Left lobe of liver (tissue), 2 donors: ENCODE measurements at places on chromosomes 7 and 10.

DNA sequence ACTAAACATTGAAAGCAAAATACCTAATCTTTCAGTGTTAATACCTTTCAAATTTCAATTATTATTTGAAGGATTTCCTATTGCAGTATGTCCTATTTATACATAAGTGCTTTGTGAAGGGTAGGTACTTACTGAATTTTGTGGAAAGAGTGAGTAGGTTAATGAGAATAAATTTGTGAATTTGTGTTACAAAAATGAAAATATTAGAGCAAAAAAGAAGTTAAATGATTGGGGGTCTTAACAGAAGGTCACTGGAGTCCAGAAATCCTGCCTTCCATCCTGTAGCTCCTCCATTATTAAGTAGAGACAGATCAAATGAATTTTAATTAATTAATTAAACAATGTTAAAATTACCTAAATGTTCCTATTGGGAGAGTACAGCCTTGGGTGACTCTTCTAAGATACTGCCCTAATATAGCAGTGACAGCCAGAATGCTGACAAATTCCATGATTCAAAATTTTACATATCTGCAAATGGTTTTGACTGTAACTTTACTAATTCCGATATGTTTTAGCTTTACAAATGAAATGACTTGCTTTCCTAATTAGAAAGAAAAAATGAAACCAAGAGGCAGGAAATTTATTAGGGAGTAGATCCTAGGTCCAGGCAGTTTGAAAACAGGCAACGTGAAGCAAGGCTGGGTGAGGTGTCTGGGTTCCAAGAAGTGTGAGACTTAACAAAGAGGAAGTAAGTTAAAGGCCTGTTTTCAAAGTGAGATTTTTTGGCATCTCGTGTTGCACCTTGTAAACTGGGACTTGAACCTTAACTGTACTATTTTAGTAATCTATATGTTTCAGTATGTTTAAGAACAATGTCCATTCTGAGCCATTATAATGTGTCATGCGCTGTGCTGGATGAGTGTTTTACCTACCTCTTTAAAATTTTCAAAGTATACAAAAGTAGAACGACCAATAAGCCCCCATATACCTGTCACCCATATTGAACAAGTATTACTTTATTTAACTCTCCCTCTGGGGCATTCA lies 1.5 kb downstream of the PIK3CG start:
- no peak for DNase-seq

DNA sequence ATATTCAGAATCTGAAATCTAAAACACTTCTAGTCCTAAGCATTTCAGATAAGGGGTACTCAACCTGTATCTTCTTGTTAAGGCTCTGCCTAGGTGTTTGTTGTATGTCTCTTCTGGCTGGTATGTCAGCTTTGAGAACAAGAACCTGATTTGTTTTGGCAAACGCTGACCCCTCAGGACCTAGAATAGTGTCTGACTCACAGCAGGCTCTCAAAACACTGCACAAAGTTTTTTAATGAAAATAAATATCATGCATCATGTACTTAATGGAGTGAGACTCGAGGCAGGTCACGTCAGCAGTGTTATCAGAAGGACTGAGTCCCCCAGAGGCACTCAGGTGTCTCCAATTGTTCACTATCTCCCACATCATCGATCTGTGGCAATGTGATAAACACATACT lies 99.1 kb downstream of the GLI3 start:
- no peak for DNase-seq

GRCh38 chr7:20249376-20249775 lies 32.2 kb upstream of the MACC1 start:
- no peak for DNase-seq

- no peak for DNase-seq
Observed at GRCh38 chr10:33267708-33268107, 66.8 kb downstream of the NRP1 start.

DNA sequence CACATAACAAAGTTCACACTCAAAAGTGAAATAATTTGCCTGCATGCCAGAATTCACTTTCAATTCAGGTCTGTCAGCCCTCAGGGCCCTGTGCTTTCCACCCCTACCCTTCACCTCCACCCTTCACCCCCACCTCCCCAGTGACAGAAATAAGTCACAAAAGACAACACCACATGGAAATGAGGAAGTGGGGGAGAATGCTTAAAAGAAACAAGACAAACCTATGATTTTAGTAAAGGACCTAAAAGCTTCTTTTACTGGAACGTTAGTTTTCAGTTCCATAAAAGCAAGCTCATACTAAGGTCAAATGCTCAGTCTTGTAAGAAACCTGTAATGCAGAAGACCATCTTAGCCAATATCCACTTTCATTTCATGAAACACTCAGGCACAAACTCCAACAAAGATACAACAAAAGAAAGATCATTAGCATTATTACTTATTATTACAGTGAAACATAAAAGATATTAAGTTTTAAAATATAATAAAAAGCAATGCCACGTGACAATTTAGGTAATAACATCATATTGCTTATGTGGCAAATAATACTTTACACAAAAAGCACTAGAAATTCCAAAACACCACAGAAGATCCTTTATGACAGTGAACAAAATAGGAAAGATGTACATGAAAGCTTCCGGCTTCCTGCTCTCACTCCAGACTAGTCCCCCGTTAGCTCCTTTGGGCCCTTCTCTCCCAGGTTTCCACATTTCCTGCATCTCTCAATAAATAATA lies 112.1 kb downstream of the LMBR1 start:
- DNase-seq: no peak

DNA sequence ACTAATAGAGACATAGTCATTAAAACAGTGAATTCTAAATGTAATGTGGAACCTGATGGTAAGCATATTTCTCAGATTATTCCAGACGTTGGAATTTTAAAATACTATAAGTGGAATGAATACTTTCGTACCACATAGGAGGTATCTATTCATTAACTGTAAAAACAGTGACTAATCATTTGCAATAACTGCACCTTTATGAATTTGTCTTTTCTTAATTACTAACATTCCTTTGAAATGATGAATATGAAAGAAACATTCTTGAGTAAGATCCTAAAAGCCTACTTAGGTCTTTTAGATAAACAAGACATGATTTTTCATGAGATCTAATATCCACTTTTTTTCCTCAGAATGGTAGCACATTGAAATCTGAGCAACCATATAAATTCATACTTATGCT lies 549.0 kb upstream of the LRRN3 start:
- DNase-seq: no peak

- DNase-seq: no peak
Observed at GRCh38 chr7:146115851-146116520, 615 bp upstream of the CNTNAP2 start.

DNA sequence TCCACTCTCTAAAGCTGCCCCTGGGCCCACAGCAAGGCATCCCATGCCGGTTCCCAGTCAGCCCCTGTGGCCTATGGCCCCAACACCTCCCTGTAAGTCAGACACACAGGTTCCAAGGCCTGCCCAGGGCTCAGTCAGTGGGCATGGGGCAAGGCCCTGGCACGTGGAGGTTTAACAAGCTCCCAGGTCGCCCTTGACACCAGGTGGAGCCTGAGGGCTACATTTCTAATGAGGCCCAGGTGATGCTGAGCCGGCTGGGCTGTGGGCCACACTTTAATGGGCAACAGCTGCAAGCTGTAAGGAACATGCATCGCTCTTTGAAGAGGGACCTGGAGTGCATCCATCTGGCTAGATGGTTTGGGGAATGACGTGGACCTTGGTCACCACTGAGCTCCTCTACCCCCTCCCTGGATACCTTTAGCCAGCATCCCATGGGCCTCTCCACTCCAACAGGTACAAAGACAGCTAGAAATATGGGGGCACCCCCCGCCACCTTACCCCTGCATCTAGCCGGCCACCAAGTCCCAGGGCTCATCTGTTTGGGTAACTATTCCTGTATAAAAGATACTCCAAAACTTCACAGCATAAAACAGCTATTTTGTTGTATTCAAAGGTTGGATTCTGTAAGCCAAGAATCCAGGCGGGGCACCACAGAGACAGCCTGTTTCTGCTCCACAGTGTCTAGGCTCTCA lies 122.5 kb downstream of the OAT start:
- DNase-seq: peak; percentile 40

DNA sequence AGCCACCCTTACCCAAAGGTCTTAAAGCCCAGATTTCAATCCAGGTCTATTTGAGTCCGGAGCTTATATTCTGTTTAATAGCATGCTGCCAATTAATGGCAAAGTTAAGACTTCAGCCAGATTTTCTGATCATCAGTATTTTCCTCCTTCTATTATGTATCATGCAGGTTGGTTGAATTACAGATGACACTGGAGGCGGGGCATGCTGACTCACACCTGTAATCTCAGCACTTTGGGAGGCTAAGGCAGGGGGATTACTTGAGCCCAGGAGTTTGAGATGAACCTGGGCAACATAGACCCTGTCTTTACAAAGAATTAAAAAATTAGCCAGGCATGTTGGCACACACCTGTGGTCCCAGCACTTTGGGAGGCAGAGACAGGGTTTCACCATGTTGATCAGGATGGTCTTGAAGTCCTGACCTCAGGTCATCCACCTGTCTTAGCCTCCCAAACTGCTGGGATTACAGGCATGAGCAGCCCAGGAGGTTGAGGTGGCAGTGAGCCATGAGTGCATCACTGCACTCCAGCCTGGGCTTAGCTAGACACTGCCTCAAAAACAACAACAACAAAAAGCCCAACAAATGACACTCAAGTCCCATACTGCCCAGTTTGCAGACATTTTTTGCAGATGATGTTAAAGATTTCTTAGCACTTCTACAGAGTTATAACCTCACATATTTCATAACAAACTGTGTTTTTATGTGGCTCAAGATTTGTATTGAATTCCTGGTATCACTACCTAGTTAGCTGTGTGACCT lies 62.5 kb downstream of the MCU start:
- DNase-seq: no peak

DNA sequence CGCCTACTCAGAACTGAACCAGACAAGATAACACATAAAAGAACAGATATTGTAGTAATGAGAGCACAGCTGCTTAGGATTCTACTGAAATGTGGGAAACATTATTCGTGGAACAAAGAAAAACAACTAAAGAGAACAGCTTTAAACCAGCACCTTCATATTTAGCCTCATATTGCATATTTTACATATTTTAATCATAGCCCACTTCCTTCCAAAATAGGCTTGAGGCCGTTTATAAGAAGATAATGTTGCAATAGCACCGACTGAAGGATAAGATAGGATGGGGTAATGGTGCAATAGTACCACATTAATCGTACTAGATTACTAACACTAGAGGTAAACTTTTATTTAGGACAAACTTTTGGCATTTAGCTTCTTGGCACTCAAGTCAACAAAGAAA lies 71.3 kb downstream of the KCND2 start:
- DNase-seq: no peak

DNA sequence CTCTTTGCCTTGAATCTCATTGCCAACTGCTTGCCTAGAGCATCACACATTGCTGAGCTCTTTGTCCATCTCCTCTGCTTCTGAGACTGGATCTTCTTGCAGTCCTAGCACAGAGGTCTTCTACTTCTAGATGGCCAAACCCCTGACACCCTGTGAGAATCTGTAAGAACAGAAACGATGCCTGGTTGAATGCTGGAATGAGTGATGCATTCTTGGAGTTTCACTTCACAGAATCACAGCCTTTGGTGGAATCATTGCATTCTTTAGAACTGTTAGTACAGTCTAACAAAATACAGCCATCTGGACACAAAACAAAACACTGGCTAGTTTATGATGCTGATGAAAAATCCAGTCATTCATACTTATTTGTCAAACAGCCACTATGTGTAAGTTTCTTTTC lies 141.7 kb upstream of the ITGB1 start:
- DNase-seq: no peak

DNA sequence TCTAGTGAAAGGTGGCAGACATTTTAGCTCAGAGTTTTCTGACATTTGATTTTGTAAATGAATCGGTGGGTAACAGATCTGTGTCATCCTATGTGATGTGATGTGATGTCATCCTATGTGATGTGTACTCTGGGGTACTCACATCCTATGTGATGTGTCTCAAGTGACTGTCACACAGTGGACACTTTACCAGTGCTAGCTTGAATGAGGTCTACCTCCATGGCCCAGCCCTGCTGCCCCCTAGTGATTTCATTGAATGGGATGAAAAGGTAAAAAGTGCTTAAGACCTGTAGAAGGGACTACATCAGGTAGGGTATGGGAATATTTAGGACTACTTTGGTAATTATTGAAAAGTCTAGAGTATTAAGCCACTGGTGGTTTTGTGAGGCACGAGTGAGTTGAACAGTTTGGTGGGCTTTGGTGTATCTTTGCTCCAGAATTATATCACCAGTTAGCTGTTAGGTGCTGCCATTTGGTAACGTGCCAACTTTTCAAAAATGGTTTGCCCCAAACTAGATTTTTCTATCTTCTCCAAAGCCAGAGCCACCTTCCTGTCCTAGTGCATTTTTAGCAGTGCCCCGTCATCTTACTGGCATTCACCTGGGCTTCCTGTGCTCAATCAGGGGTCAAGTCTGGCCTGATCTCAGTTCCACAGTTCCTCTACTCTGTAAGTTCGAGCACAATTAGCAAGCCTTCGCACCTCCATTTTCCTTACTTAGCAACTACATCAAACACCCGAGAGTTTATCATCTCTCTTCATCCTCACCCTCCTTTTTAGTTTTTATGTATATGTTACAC lies 9.7 kb downstream of the EIF4H start:
- DNase-seq: no peak

GRCh38 chr10:133458021-133458709 lies 4.4 kb downstream of the SCART1 start:
- no peak for DNase-seq

DNA sequence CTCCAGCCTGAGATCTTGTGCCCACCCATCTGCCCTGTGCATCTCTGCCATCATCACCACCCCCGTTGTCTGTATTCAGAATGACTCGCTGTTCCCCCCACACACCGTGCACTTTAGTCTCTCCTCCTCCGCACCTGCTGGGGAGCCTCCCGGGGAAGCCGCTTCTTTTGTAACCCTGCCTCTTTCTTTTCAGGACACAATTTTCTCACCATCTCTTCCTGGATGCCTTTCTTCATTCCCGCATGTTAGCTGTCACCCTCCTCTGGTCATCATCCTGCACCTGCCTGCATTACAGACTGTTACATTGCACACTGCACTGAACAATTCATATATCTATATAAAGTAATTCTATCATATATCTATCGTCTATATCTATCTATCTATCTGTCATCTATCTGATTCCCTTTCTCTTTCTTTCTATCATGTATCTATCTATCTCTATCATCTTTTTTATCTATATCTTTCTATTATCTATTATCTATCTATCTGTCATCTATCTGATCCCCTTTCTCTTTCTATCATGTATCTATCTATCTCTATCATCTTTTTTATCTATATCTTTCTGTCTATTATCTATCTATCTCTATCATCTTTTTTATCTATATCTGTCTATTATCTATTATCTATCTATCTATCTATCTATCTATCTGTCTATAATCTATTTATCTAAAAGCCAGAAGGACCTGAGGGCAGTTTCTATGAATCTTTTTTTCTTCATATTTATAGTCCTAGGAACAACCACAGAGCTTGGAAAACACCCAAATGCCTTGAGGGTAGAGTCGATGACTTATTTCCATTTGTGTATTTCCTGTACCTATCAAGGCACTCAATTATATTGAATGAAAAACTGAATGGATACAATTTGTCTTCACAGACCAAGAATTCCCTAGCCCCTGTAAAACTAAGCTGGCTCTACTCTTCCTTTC lies 642.5 kb downstream of the ACTR3B start:
- no peak for DNase-seq

GRCh38 chr7:140060788-140061606 lies 1.8 kb downstream of the PARP12 start:
- DNase-seq: peak; percentile 59
